ENCODE measurements at places on chromosomes 6 and 20.

- DNase-seq: no peak
These were observed 652.1 kb downstream of the CBLN4 start for GRCh38 chr20:55353206-55353605.

DNA sequence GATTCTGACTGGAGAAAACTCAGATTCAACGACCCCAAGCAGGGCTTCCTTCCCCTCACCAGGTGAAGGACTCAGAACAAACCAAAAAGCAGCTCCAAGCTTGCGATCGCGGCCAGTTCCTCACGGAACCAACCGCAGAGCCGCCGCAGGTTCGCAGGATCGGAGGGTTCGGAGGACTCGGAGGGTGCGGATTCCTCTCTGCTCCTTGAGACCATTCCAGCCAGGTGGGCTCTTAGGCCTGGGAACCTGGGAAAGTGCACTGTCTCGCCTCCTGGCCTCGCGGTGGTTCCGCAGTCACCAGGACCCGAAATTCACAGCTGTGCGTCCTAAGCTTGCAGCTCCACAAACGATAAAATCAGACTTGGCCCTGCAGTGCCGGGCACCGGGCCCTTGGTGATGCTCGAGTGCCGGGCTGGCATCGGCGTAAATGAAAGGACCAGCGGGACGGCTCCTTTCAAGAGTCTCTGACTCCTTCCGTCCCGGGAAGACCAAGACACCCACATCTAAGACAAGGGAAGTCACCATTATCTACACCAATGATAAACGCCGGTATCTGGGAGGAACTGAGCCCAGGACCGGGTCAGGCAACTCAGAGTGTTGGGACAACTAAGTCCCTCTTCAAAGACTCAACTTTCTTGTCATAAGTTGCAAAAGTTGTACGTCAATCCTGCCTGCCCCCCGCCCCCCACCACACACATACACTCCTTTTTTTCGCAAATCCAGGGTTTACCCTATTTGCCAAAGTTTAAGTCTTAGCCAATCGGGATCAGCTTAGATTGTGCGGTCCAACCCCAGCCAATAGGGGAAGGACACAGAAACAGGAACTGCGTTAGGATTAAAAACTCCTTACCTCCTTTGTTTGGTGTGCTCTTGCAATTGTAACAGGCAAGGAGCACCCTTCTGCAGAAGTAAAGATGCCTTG lies 69.8 kb upstream of the PRSS16 start:
- DNase-seq: peak; percentile 46

DNA sequence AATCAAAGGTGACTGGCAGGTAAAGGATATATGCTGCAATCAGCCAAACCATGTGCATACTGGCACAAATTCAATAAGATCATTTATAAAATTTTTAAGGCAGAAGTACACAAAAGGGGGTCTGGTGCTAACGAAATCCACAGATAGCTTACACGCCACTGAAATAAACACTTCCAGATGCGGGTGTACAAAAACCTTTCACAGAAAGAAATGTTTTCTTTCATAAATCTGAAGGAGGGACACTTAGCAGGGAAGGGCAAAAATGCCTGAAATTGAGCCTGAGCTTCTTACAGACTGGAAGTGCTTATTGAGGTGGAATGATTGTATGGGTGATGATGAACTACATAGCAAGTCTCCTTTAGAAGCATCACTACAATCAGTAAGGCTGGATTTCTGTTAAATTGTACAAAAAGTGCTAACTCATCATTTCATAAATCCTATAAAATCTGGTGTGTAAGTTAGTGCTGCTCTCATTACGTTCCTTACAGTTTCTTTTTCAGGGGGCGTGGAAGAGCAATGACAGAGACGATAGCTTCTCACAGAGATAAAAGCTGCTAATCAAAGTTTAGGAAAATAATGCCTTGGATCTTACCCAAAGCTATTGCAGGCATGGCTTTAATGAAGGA lies 409.3 kb upstream of the RUNX2 start:
- no peak for DNase-seq

DNA sequence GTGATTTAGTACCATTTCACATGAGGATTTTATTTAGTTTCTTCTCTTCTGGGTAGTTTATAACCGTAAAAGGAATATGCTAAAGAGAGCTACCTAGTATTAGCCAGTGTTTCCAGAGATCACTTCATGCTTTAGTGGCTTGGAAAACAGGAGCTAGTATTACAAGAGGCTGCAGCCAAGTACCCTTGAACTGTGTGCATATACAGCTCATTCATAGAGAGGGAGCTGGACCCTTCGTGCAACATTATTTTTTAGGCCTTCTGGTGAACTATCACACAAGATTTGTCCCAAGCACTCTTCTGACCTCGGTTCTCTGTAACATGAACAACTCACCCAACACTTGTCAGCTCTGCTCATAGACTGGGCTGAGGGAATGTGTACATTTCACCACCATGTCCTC lies 74.9 kb upstream of the RIN2 start:
- no peak for DNase-seq

GRCh38 chr20:60585651-60586050 lies 627.4 kb downstream of the CDH26 start:
- no peak for DNase-seq

DNA sequence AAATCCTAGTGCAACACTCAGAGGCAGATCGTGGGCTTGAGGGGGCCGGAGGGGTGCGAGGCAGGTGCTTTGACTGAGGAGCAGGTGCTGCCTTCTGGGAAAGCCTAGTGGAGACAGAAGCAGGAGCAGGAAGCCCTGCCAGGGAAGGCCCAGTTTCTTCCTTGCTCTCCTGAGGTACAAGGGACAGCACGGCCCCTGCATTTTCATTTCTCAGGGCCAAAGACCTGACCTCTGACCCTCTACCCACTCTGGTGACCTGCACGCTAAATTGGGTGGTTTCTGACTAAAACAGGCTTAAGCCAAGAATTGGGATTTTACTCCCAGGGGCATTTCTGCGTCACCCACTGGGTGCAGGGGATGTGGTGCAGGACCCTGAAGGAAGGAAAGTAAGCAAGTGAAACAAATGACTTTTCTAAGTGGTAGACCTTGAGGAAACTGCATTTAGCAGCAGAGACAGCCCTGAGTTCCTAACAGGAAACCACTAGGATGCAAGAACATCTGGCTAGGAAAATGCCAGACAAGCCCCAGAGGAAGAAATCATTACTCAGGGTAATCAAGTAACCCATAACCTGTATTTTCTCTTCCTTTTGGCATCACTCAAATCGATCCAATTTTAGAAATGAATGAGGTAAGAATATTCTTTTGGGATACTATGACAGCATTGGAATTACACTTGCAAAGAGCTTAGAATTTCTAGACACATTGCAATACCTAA lies 141.7 kb downstream of the CD164 start:
- no peak for DNase-seq

- no peak for DNase-seq
These were observed 329.8 kb downstream of the KIF16B start for GRCh38 chr20:16243470-16243869.

DNA sequence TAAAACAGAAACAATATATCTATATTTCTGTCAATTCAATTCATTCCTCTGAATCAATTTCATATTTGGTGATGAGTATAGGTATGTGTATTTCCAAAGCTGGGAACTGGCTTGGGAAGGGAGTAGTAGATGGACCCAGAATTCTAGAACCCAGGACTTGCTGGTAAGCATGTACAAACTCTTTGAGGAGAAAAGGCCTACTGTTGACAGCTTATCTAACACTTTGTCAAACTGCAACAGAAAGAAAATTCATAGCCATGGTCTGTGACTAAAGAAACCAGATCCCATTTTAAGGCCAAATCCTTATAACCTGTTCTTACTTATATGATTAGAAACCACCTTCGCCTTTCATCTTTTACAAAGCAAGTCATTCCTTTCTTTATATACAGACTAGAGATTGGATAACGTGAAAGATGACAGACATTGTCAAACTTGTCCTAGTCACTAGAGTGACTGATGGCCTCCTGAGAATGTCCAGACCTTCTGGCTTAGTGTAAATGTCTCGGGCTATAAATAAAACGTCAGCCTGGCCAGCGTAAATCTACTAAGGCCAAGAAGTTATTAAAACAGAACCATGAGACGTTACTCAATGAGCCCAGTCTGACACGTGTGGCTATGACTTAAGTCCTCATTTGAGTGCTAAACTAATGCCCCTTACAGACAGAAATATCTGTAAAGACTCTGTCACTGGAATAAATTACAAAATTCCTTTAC lies 152.3 kb downstream of the ALDH8A1 start:
- DNase-seq: no peak

DNA sequence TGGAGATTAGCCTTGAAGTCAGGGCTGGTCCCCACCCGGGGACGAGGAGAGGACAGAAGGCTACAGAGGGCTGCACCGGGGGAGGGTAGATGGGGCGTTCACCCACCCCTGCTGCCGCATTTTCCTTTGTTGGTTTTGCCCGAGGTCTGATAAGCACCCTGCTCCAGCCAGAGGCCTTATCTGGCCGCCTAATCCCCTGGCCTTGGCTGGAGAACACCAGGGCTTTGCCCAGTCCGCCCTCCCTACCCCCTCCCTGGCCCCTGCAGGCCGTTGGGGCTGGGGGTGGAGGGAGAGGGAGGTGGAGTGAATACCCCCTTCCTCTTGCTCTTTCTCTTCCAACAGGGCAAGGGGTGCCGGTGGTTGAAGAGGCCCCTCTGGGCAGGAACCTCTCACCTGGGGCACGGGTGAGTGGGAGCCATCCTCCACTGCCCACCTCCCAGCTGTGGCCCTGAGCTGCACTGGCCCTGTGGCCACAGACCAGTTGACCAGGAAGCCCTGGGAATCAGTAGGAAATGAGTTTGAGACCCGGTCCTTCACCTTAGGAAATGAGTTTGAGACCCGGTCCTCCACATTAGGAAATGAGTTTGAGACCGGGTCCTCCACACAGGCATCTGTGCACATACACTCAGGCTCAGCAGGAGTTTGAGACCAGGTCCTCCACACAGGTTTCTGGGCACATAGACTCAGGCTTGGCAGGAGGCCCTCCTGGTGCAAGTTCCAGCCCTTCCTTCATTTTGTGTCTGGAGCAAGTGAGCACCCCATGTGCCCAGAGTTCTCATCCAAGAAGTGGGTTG lies 12.0 kb upstream of the GATA5 start:
- DNase-seq: no peak

DNA sequence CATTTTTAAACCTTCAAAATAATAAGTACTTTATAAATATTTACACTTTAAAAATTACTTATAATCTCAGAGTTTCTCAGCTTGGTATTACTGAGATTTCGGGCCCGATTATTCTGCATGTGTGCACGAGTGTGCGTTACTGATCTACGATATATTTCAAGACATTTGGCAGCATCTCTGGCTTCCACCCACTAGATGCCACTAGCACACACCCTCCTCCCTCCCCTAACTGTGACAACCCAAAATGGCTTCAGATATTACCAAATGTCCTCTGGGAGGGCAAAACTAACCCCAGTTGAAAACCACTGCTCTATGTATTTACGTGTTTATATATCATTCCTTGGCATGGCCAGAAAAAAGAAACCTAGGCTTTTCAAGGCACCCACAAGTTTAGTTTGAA lies 95.9 kb downstream of the FYN start:
- no peak for DNase-seq
